ENCODE measurements at places on chromosomes 2 and 18.

DNA sequence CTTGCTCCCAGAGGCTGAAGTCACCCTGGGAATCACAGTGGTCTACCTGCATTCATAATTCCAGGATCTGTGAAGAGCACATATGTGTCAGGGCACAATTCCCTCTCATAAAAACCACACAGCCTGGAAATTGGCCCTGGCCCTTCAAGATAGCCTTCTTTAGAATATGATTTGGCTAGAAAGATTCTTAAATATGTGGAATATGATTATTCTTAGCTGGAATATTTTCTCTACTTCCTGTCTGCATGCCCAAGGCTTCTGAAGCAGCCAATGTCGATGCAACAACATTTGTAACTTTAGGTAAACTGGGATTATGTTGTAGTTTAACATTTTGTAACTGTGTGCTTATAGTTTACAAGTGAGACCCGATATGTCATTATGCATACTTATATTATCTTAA, 24.2 kb downstream of the ICOS start:
- DNase-seq: no peak

GRCh38 chr2:77862120-77862519, 339.9 kb upstream of the LRRTM4 start:
- DNase-seq: no peak

- no peak for DNase-seq
Measured at GRCh38 chr18:26301681-26302080, 75.4 kb downstream of the TAF4B start.

DNA sequence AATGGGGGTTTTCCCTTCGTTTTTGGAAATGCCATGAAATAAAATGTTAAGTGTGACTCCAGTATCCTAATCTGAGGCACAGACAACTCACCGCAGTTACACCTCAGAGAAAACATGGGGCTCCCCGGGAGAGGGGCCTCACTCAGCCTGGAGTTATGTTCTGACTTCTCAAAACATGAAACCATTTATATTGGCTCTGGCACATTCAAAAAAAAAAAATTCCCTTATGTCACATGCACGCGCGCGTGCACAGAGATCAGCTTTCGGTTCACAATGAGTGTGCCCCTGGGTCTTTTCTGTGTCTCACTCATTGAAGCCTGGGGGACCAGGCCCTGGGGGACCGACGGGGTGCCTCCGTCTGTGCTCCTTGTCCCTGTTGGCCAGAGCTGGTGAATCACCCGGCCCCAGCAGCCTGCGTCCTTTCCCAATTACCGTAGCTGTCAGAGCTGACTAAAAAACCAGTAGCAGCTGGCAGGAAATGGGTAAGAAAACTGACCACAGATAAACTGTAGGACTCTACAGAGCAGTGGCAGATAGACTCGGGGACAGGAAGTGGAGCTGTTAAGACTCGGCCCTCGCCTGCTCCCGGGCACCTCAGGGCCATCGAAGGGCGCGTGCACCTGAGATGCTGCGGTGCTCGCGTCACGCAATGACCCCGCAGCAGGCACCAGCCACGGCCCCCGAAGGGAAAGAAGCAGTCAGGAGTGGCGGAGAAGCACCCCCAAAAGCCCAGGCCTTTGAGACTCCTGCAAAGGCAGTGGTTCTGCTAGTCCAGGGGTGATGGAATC, 138.3 kb upstream of the ID2 start:
- DNase-seq: no peak

DNA sequence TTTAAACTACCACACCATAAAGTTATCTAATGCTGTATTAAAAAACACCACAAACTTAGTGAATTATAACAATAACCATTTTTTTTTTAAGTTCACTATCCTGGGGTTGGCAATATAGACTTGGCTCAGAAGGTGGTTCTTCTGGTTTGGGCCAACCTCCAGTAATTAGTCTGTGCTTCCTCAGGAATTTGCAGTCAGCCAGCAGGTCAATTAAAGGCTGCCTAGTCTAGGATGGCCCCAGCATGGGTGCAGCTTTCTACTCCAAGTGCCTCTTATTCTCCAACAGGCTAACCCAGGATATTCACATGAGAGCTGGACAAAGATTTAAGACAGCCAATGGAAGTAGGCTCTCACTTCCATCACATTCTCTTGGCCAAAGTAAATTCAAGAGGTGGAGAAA, 379.1 kb upstream of the FIGN start:
- DNase-seq: no peak

Data from WTC11 (cell line).